Stimulated activated CD4-positive, alpha-beta T cell treated with anti-CD3 and anti-CD28 coated beads, Interleukin-1b, Interleukin-23, amount 100 ng/mL, for 4 hours (primary cell): ENCODE measurements at places on chromosomes 7 and 10.

GRCh38 chr7:29980151-29980550 is 9.4 kb downstream of the SCRN1 start:
- no peak for DNase-seq

DNA sequence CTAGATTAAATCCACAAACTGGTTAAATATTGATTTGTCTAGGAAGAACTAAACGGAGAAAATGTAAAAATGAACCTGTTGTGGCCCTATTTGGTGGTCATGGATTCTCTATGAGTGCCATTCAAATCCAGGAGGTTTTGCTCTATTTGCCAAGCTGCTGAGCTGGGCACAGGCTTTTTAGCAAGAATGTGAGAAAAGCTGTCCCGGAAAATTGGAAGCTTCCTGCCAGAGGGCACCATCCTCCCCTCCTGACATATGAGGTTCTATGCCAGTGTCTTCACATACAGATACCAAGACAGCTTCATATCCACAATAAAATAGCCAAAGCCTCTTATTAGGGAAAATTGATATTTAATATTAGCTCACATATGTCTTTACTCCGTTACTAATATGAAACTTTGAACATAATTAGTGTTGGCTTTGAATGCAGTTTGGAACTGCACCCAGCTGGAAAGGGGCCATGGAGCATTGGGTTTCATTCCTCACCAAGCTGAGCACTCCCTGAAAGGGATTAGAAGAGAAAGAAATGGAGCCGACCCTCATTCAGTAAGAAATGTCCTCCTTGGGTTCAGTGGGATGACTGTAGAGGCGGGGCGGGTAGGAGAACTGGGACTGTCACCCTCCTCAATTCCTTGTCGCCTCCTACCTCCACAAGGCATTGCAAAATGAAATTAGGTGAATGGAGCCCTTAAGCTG is 47.8 kb downstream of the NRCAM start:
- no peak for DNase-seq

GRCh38 chr7:92714280-92714679 is 122.1 kb downstream of the CDK6 start:
- DNase-seq, result no peak

DNA sequence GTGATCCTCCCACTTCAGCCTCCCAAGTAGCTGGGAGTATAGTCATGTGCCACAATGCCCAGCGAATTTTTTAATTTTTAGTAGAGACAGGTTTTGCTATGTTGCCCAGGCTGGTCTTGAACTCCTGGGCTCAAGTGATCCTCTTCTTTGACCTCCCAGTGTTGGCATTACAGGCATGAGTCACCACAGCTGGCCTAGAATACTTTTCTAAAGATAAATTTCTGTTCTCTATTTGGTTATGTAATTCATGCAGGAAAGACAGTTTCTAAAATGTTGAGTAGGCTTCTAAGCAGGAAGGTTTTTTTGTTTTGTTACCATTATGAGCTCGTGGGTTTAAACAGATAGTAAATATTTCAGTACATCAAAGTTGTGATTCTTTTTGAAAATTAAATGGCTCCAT is 5.0 kb downstream of the RBAK start:
- DNase-seq, result no peak

DNA sequence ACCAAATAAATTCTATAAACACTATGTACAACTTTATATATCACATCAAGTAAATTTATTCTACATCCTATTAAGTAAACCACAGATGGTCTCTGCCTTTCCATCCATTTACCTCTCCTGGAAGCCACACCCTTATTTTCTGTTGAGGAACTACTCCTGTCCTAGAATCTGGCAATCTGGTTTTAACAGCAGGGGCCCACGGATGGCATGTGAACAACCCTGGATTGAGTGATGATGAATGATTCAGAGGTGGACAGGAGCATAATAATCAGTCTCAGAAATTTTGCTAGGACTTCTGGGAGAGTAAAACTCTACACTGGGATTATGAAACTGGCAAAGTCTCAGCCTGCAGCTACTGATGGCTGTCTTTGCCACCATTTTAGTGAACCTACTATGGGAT is 54.1 kb downstream of the CDK6 start:
- DNase-seq, result no peak

DNA sequence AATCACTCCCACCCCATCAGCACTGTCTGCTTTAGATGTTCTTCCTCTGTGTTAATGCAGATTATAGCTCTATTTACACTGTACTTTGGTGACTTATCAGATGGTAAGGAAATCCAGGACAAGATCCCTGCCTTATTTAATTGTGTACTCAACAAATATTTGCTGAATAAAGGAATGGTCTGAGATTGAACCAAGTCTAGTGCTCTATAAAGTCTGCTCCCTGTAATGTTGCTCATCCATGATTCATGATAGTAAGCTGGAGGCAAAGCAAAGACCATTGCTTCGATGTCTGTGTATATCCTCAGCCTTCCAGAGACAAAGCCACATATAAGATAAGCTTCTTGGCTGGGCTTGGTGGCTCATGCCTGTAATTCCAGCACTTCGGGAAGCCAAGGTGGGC is 33.5 kb downstream of the PLCE1 start:
- DNase-seq, result no peak

GRCh38 chr10:128345353-128345752 is 219.1 kb upstream of the MKI67 start:
- no peak for DNase-seq

GRCh38 chr7:73606801-73607691 is 17.3 kb downstream of the MLXIPL start:
- peak; percentile 65 for DNase-seq

DNA sequence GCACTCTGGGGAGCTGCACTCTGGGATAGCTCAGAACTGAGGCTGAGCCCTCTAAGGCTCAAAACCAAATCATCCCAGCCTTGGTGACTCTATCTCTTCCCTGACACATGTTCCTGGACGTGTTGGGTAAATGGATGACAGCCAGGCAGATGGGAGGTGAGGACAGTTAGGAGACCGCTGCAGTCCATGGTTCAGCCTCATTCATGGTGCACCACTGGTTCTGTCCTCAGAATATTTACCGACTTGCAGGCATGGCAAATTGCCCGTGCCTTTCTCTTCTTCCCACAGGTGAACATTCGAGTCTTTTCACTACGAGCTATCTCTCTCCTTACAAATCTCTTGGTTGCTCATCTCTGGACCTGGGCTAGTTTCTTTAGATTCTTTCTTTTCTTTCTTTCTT is 80.3 kb upstream of the EFCAB10 start:
- no peak for DNase-seq

DNA sequence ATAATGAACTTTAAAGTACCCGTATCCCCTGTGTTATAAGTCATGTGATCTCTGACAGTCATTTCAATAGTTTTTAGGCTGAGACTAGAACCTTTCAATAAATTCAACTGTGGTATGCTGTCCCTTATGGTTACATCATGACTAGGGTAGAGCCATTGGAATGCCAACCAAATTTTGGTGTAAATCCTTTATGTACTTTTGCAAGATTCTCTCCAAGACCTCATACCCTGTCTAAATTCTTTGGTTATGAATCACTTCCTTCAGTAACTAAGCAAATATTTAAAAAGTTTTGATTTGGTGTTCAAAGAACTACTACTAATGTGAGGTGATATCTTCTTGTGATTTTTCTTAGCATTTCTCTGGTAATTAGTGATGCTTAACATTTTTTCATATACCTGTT is 20.8 kb upstream of the OR6B1 start:
- no peak for DNase-seq

GRCh38 chr10:112791447-112791846 is 158.6 kb upstream of the TCF7L2 start:
- no peak for DNase-seq

- no peak for DNase-seq
Measured at GRCh38 chr10:963186-963585, 25.0 kb upstream of the GTPBP4 start.

- no peak for DNase-seq
Measured at GRCh38 chr7:155168597-155169480, 98.7 kb downstream of the HTR5A start.

- DNase-seq, result no peak
Measured at GRCh38 chr10:3433131-3433530, 260.5 kb upstream of the PITRM1 start.

GRCh38 chr10:132106431-132106830 is 40.7 kb downstream of the JAKMIP3 start:
- no peak for DNase-seq

DNA sequence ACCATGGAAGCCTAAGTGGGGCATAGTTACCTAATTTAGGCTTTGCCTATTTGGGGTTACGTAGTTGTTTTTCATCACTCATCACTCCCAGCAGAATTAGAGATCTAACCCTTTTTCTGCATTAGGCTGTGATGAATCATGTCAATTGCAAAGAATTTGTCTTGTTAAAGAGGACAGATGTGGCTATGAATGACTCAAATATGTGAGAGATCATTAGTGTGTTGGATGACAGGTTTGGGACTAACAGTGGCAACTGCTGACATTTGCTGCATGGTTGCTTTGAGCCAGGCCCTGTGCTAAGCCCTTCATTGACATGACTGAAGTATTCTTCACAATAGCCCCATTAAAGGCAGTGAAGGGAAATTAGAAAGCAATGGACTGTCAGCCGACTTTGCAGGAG is 83.4 kb upstream of the BMPER start:
- no peak for DNase-seq

GRCh38 chr10:7707102-7707501 is 4.0 kb downstream of the ITIH2 start:
- no peak for DNase-seq

GRCh38 chr10:73983096-73984047 is 14.5 kb upstream of the VCL start:
- DNase-seq, result no peak

GRCh38 chr7:121002757-121003200 is 14.3 kb downstream of the CPED1 start:
- no peak for DNase-seq

DNA sequence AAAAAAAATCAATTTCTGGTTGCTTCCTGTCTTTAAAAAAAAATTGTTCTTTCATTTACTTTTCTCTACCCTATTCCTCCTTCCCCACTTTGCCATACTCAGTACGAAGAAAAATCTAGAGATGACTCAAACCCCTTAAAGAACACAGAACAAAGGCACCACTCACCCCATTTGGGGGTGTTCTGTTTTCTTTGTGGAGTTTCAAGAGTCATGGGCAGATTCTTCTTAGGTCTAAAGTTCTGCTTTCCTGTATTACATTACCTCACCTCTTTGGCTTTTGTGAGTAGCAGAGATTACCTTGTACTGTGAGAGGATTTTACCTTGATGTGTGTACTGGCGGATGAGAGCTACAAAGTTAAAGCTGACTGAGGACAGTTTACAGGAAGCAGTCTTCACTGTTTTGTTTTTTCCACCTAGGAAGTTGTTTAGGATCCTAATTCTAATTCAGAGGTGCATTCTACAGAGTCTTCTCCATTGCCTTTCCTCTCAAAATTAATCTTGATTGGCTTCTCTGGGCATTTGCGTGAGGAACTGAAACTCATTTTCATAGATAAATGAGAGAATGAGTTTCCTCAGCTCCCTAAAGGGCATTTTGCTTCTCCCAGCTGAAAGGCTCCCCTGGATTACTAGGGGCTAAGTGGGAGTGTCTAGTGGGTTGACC is 20.7 kb downstream of the AVL9 start:
- no peak for DNase-seq

- DNase-seq, result no peak
Measured at GRCh38 chr7:70646536-70647248, 485.3 kb upstream of the GALNT17 start.

DNA sequence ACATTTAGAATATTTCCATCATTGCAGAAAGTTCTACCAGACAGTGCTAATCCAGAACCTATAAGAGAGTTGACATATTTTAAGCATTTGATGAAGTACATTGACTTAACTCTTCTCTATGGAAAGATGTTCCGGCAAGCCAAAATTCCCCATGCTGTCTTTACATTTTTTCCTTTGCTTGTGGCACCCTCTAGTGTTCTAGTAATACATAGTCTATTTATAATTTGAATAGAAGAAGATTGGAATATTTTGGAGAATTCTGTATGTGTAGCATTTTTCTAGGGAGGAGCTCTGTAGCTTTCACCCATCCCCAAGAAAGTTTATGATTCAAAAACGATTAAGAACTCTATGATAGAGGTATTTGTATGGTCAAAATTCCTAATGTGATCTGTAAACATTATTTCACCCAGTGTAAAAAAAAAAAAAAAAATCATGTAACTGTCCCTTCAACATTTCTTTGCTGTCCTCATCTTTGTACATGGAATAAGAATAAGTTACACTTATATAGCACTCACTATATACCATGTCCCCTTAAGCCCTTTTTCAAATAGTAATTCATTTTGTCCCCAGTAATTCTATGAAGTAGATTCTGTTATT is 33.2 kb downstream of the NRF1 start:
- no peak for DNase-seq

DNA sequence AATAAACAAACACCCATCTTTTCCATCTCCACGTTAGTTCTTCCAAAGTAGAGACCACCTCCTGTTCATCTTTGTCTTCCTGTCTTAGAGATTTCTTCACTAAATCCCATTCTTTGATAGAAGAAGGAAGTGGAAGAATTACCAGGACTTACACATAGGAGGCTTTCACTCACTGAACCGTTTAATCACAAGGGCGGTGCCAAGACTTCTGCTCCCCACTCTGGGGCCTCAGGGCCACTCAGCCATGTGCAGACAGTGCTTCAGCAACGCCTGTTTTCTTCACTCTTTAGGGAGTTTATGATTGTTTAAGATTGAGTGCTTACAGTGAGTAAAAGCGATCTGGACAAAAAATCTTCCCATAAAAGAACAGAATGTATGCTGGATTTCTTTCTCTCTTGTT is 63.9 kb upstream of the SORCS3 start:
- no peak for DNase-seq

GRCh38 chr7:867406-868188 is 8.8 kb upstream of the GET4 start:
- no peak for DNase-seq

DNA sequence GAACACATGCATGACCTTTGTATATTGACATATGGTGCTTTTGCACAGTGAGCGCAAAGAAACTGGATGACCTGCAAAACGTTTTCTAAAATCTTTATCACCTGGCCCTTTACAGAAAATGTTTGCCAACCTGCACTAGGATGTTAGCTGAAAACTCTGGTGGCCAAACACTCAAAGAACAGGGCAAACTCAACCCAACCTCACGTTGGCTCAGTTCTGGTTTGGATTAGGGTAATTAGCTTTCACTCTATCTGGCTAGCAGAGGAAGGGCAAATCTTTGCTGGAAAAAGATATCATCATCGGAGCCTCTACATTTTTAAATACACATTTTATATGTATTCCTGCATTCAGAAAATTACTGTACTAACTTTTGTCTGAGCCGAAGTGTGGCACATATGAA is 688.9 kb downstream of the PHTF2 start:
- no peak for DNase-seq
